ENCODE measurements at places on chromosomes 2 and 18.

- DNase-seq = no peak
These were observed 31.0 kb downstream of the COA5 start for GRCh38 chr2:98577313-98577712.

DNA sequence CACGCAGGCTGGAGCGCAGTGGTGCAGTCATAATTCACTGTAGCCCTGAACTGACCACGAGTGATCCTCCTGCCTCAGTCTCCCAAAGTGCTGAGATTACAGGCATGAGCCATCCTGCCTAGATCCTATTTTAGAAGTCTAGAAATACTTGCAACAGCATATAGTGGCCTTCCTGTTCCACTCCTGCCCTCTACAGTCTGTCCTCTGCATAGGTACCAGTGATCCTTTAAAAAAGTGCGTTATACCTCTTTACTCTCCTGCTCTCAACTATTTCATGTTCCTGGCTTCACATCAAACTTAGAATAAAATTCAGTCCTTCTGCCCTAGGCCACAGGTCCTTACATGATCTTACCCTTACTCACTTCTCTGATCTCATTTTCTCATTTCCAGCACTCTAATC, 6.0 kb downstream of the COMMD1 start:
- no peak for DNase-seq

- DNase-seq = no peak
These were observed 223.7 kb downstream of the SLC4A3 start for GRCh38 chr2:219851169-219851568.

- DNase-seq = no peak
These were observed 5.6 kb upstream of the GREB1 start for GRCh38 chr2:11528228-11528627.

DNA sequence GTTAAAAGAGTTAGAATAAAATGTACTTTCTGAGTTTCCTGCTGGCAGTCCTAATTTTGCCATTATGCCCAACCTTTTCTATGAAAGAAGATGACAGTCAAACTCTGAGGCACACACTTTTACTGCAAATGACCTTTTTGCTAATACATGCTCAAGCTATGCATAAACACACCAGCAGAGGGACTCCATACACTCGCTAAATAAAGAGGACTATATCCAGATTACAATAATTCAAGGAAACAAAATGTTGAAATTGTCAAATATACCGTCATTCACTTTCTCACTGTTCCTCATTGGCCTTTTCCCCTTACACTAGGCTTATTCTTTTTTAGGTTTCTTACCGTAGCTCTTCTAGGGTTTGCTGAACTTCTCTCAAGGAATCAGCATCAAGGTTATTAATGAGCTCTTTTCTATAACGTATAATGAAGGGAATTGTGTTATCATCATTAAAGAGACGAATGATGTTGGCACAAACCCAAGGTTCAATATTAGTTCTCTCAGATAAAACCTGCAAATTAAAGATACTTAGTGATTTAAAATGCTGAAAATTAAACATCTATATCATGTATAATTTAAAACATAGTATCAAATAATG, 25.7 kb downstream of the SRBD1 start:
- DNase-seq = no peak

Data from effector memory CD8-positive, alpha-beta T cell (primary cell).